ENCODE measurements at places on chromosomes 2 and 18.

GRCh38 chr2:234951664-234952269, at the start of gene SH3BP4:
TSS of gene SH3BP4 (plus strand) at chr2:234952017. CDS start at chr2:235035003, 82,986 bp downstream.
- peak; percentile 65 for DNase-seq

DNA sequence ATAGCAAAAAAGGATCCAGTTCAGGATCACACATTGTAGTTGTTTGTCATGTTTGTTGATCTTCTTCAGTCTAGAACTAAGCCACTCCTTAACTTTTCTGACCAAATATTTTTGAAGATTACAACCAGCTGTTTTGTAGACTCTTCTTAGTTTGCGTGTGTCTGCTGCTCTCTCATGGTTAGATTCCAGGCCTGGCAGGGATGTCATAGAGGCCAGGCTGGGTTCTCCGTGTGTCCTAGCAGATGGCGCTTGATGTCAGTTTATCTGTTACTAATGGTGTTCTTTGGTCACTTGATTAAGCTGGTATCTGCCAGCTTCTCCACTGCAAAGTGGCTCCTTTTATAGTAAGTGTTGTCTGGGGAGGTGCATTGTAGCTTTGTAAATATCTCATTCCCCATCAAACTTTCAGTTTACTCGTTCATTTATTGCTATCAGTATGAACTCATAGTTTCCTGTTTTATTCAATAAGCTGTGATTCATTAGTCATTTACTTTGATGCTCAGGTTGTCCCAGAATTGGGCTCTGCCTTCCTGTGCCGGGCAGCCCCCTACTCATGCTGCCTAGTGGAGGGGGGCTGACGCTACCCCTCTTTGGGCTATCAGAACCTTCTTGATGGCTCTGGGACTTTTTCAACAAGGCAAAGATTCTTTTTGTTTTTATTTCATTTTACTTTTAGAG, 42.1 kb downstream of the GRHL1 start:
- no peak for DNase-seq

DNA sequence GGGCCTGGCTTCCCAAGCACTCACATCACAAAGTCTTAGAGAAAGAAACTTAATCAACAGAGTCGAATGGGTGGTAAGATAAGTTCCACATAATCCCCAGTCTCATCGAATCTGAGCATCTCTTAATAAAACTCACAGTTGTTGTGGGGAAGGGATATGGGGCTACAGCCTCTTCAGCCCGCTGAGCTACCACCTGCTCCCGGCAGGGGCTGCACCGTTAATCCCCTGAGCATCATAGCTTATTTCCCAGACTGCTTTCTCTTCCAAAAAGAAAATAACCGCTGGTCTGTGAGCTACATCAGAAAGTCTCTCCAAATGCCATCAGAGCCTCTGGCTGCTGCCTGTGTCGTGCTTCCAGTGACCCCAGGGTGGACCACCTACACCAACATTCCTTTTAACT, 139.4 kb upstream of the CELF4 start:
- DNase-seq, result no peak

DNA sequence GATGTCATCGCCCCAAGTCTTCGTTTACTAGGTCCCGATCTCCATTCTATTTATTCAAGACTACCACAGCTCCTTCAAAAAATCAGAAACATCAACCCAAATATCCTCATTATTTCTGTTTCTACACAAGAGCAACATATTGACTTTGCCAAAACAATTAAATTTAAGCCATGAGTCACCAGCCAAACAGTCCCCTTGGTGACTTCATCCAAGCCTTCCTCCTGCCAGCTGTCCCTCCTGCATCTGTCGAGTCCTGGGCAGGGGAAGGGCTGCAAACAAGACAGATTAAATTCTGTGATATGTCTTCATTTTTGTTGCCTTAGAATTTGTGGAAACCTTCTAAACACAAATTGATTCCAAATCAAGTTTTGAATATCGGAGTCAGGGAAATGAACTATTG, 110.3 kb downstream of the SP3 start:
- no peak for DNase-seq

DNA sequence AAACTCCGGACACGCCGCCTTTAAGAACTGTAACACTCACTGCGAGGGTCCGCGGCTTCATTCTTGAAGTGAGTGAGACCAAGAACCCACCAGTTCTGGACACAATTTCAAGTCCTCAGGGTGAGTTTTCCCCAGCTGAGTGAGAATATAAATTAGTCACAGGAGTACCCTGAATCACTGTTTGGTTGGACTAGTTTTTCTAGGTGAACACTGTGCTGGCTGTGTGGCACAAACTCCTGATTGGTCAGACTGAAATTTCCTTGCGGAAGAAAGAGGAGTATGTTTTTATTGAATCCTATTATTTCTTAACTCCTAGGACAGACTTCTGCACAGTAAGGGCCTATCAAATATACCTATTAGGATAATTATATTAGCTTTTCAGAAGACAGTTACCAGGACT, 288.1 kb upstream of the UBE2E3 start:
- no peak for DNase-seq

GRCh38 chr2:73232403-73233153, 461 bp downstream of the PRADC1 start:
- no peak for DNase-seq

DNA sequence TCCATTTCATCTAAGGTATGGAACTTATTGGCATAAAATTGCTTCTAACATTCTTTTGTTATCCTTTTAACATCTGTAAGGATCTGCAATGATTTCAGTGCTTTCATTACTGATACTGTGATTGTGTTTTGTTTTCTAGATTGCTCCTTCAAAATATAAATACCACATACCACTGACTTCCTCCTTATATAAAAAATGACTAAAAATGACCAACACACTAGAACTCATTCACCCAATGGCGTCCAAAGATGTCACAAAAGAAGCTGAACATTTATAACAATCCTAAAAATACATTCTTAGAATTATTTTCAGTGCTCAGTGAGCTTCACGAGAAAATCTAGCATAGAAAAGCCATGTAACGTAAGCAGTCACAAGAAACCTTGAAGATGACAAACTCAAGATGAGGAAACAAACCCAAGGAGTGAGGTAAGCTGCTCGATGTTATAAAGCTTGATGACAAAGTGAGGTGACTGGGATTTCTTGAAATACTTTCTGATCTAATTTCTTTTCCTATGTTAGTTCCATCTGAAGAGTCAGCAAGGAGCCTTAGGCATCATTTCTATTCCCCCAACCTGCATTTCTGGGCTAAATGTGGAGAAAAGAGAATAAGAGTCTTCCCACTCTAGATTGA, 42.6 kb downstream of the PNO1 start:
- DNase-seq, result no peak

- DNase-seq, result no peak
These were observed 28.0 kb downstream of the INO80C start for GRCh38 chr18:35469725-35470124.

- DNase-seq, result no peak
These were observed 130.7 kb downstream of the MREG start for GRCh38 chr2:215882689-215883088.

DNA sequence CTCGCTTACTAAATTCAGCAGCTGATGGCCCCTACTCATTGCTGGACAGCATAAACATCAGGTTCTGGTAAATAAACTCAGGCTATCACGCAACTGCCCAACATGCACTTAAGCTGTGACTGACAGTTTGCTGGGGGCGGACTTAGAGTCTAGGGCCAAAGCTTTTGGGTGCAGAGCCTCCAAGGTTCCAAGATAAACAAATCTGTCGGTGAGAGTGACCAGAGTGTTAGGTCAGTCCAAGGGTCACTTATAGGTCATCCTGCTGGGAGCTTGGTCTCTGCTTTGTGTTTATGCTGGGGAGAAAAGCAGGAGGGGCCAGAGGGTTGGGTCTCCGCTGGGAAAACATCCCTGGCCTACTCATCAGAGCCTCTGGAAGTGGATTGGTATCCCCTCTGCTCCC, 188.6 kb upstream of the GATA6 start:
- DNase-seq, result no peak

- peak; percentile 17 for DNase-seq
These were observed 35.8 kb downstream of the MTCL1 start for GRCh38 chr18:8741117-8741516.

DNA sequence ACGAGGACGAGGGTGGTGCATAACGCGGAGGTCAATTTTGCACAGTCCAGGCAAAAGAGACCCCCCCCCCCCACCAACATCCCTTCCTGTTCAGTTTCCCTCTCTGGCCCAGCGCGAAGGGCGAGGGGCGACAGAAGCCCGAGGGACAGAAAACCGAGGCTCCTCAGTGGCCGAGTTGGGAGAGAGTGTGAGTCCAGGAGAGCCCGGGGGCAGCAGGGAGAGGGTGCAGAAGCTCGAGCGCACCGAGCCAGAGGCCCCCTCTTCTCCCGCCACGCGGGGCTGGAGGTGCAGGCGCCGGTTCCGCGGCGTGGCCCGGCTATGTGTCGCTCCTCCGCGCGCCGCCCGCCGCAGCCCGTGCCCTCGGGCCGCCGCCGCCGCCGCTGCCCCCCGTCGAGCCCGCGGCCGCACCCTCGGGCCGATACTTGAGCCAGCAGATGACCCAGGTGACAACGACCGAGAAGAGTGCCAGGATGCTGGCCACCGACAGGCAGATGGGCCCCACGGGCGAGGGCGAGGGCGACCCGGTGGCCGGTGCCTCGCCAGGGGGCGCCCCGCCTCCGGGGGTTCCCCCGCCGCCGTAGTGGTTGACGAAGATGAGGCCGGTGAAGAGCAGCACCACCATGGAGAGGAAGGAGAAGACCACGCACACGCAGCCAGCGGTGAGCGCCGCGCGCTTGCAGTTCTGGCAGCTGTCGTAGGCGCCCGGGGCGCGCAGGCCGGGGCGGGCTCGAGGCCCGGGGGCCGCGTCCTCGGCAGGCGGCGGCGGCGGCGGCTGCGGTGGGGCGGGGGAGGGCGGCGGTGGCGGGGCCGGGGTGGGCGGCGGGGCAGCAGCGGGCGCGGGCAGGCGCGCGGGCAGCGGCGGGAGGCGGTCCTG, 20.2 kb upstream of the PAX3 start:
- DNase-seq, result peak; percentile 34

- DNase-seq, result no peak
These were observed 46.6 kb upstream of the ATP6V1B1 start for GRCh38 chr2:70888923-70889715.
